ENCODE measurements at places on chromosomes 4 and X. TPM values are rescaled to one million over a fixed set of nuclear protein-coding genes. Genes with fewer than 3 reads are reported as not detected.

Gene TEX13A
- total RNA-seq = not detected

Gene KCTD8
- 0.12 TPM for total RNA-seq

DNA sequence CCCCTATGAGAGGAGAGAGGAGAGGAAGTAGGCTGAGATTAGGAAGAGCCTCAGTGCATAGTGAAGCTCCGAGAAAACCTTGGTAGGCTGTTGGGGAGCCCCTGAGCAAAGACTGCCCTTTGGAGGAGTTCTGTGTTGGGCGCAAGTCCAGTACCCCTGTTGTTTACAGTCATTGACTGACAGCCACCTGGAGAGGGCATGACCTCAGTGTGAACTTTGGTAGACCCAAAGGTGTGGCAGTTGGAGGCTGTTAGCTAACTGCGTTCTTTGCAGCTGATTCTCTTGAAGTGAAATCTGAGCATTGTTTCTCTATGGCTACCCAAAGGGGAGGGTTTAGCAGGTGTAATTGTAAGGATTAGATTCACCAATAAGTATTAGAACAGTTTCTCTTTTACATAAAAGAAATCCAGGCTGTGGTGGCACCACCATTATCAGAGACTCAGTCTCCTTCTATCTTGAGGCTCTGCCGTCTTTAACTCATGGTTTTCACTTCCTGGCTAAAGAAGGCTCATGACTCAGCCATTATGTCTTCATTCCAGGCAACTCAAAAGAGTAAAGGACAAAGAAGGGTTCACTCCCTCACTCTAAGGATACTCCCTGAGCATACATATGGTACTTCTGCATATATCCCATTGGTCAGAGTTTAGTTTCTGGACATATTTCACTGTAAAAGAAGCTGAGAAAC is 33.4 kb downstream of the ANXA3 start:
- no peak for DNase-seq

DNA sequence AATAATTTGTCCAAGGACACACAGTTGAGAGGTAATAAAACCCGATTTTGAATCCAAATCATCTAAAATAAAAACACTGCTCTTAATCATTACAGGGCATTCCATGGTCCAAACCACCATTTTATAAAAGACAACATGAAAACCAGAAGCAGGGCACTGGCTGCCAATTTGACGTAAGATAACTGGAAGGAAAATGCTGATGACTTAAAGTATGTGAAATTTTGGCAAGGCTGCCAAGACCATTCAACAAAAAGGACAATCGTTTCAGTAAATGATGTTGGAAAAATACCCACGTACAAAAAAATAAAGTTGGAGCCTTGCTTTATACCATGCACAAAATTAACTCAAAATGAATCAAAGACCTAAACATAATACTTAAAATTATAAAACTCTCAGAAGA is 344.4 kb downstream of the RAPGEF2 start:
- no peak for DNase-seq

DNA sequence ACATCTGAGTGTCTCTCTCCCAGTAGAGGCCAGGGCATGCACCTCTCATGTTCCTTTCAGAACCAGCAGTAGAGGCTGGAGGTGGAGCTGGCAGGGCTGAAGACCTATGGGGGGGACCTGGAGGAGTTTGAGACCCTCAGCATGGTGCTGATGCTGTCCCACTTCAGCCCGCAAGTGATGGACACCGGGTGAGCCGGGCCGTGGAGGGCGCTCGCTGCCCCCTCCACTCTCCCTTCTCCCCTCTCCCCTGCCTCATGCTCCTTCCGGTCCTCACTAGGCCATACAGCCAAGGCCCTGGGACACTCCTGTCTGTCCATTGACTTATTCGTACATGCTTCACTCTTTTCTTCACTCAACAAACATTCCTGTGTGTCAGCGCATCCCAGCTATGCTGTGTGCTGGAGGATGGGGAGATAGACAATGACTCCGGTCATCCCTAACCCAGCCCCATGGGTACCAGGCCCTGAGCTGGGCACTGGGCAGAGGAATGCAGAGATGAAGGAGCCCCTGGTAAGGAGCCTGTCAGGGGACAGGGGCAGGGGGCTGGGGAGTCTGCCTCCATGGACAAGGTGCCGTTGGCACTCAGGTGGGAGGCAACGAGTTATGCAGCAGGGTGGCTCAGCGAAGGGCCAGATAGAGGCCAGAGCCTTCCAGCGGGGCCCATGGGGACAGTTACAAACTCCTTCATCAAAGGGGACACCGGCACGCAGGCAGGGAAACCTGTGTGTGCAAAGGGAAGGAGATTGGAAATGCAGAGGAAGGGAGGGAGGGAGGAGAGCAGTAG is 28.4 kb upstream of the WFS1 start:
- no peak for DNase-seq
